Right lung (tissue), 10 donors: ENCODE measurements at places on chromosomes 7 and 10. TPM values are rescaled to one million over a fixed set of nuclear protein-coding genes. Genes with fewer than 3 reads are reported as not detected.

Gene ADGRA1
- 0.28 TPM for polyA plus RNA-seq

Gene HMX2
- polyA plus RNA-seq, result not detected

Gene ANKMY2
- 41.5 TPM for polyA plus RNA-seq

Gene SMO
- 63.6 TPM for polyA plus RNA-seq

Gene GIMAP6
- polyA plus RNA-seq, result 28.0 TPM

Gene SHH
- polyA plus RNA-seq, result 16.4 TPM

Gene MYH16
- 0.07 TPM for polyA plus RNA-seq

Gene UBTD1
- polyA plus RNA-seq, result 28.0 TPM
